ENCODE measurements at places on chromosomes 7 and 10.

DNA sequence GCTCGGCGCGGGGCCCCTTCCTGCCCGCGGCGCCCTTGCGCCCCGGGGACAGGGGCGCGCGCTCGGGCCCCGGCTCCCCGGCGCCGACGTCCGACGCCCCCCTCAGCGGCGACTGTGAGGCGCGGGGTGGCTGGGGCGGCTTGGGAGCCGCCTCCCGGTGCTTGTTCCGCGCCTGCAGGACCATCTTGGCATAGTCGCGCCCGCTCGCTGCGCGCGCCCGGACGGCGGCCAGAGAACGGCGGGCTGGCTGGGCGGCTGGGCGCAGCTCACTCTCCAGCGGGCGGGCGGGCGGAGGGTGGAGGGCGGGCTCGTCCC is at the start of gene DPY19L1:
Gene DPY19L1 (minus strand): TSS at position 275 of the 315 bp plus-strand sequence. CDS start 91 bp downstream, at position 184.
- DNase-seq = no peak

- DNase-seq = no peak
Observed at GRCh38 chr7:81503336-81503735, 266.5 kb downstream of the HGF start.

GRCh38 chr7:113770146-113770738 is 148.6 kb downstream of the PPP1R3A start:
- no peak for DNase-seq

DNA sequence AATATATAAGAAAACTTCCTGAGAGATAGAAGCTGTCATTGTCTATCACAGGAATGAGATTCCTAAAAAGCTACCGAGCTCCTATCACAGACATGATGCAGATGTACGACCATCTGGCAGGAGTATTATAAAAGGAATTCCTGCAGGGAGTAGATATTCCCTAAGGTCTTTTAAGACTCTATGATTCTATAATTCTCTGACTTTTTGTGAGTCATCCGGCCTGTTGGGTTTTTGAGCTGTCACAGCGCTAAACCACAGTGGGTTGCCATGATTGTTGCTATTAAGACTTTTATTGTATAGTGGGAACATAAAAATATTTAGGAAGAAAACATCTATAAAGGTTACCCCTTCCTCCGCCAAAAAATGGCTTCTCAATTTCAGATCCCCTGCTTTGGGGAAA is 223.4 kb downstream of the BMPER start:
- DNase-seq = peak; percentile 82

DNA sequence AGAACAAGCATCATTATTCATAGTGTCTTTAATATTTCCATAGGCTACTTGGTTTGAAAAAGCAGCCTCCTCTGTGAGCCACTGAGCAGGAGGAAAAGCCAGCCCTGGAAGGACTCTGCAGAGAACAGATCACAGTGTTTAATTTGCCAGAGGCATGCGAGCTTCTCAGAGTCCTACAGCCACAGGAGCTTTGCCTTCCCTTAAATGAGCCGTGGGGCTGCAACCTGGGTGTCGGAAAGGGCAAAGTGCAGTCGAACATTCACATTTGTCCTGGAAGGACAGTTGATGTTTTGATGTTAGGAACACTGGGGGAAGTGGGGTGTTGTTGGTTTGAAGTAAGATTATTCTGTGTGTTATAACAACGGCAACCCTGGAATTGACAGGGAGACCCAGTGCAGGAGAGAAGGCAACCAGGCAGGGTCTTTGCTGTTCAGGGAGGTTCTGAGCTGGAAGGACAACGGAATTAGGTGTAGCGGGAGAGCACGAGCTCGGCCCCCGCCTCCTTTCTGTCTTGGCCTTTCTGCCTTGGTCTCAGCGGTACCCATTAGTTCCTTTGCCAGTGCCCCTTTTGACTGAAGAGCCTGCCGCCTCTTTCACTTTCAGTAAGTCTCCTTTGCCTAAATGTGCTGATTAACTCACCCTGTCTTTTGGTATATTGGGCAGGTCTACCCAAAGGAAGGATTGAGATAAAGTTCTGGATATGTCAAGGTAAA is 192.3 kb upstream of the PITRM1 start:
- DNase-seq = no peak

- DNase-seq = no peak
Observed at GRCh38 chr10:35178331-35178730, 51.7 kb downstream of the CREM start.

GRCh38 chr7:86647385-86648094 is 3.8 kb downstream of the GRM3 start:
- DNase-seq = no peak

DNA sequence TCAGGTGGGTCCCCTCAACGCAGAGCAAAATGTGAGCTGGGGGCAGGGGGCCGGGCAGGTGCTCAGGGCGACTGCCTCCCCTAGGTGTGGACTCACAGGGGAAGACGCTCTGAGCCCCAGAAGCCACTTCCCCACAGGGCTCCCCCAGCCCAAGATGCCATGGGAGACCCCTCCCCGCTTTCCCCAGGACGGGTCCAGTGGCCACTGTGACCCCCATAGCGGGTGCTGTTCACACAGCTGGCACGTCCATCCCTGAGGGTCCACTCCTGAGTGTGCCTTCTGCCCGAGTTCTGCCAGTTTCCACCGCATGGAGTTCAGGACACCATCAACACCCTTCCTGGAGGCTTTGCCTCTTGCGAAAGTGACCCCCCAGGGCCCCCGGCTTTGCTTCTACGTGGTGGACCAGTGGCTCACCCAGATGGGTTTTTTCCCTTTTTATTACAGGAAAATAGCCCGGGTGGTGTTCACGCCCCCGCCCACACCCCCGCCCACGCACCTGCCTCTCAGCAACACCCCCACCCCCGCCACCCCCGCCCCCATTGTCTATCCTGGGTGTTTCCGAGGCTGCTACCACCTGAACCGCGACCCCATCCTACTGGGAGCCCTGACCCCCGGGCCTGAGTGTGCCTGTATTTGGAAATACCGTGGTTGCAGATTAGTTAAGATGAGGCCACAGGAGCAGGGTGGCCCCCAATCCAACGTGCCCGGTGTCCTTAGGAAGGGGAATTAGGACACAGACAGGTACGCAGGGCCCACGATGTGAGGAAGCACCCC is 32.0 kb downstream of the ADAP1 start:
- DNase-seq = no peak

DNA sequence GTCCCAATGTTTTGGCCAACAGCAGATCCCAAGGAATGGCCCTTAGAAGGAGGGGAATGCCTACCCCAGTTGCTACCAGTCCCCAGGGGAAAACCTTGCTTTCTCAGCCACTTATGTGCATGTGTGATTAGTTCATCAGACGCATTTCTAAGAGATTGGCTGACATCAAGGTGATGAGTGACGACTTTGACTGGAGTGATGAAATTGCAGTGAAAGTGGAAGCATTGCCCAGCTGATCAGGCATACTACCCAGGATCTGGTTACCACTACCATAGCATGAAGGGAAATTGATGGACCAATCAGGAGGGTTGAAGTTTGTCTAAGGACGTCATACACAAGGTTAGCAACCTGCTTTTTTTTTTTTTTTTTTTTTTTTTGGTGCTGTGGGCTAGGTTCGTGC is 90.3 kb upstream of the ELMO1 start:
- DNase-seq = no peak

DNA sequence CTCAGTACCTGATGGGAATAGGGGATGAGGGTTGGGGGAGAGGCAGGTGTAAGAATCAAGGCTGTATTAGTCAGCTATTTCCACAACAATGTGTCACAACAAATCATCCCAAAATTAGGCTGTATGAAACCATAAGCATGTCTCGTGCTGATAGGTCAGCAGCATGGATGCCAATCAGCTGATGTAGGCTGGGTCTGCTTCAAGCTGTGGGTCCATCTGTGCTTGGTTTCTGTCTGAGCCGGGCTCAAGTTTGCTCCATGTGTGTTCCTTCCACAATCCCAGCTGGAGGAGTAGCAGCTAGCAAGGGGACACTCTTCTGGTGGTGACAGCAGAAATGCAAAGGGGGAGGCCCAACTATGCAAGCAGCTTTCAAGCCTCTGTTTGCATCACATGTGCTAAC is 97.9 kb upstream of the ZNF746 start:
- no peak for DNase-seq

- no peak for DNase-seq
Observed at GRCh38 chr7:158642149-158642548, 54.5 kb upstream of the PTPRN2 start.

DNA sequence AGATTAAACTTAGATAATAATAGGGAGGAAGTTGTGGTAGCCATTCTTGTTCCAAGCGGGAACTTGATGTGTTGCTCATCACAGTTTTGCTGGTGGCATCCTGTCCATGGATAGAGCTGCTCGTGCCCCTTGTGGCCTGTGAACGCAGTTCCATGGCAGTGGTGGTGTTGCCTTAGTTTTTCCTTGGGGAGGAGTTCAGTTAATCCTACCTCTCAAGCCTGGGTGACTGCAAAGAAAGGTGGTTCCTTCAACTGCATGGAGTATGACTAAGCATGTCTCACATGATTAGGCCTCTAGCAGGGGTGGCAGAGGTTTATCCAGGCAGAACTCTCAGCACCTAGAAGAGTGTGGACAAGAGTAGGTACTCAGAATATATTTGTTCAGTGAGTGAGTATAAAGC is 99.7 kb downstream of the MAPK8 start:
- DNase-seq = peak; percentile 88

DNA sequence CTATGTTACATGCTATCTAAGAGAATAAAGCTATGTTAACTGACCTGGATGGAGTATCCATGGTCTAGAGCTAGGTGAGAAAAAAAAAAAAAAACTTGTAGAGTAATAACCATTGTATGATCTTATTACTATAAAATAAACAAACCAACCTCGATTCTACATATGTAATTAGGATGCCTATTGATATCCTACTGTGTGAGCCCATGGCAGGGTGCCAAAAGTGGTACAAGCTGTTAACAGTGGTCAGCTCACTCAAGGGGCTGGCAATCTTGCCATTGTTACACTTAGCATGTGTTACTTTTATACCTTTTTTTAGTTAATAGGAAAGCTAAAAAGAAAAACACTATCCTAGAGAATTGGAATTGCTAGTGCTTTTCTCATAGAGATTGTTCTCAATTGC is 13.5 kb upstream of the IL6 start:
- DNase-seq = no peak

DNA sequence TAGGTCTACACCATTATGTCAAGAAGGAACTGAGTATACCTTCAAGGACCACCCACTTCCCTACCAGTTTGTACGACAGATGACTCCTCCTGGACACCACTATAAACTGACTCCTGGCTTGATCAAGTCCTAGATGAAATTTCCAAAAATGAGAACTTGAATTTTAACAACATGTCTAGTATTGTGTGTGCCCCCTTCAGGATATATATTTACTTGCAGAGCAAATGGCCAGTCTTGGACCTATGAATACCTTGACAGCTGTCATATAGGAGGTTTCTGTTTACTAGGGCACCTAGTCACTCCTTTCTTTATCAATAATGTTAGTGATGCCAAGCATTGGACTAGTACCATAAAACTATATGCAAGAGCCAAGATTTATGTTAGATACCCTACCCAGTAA is 94.1 kb upstream of the TMEM26 start:
- peak; percentile 4 for DNase-seq

DNA sequence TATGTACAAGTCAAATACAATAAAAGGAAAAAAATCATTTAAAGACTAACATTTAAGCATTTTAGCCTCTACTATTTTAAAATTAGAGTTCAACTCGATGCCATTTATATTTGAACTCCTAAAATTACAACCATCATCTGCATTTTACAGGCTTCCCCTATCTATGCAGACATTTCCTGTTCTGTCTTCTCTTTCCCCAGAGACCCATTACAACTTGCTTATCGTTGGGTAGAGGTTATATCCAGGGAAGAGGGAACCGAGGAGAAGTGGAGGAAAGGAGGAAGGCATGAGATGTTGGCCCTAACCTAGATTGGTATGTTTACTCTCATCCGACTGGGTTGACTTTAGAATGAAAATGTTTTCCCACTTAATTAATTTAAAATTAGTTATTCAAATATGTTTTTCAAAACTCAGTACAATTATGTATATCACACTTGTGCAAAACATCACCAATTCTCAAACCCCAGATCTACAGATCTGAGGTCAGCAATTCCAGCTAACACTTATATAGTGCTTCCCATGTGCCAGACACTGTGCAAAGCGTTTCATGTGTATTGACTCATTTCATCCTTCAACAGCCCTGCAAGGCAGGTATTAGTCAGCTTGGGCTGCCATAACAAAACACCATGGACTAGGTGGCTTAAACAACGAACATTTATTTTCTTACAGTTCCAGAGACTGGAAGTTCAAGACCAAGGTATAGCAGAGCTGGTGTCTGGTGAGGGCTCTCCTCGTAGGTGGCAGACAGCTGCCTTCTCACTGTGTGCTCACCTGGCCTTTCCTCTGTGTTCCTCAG is 27.3 kb upstream of the HERPUD2 start:
- DNase-seq = no peak

DNA sequence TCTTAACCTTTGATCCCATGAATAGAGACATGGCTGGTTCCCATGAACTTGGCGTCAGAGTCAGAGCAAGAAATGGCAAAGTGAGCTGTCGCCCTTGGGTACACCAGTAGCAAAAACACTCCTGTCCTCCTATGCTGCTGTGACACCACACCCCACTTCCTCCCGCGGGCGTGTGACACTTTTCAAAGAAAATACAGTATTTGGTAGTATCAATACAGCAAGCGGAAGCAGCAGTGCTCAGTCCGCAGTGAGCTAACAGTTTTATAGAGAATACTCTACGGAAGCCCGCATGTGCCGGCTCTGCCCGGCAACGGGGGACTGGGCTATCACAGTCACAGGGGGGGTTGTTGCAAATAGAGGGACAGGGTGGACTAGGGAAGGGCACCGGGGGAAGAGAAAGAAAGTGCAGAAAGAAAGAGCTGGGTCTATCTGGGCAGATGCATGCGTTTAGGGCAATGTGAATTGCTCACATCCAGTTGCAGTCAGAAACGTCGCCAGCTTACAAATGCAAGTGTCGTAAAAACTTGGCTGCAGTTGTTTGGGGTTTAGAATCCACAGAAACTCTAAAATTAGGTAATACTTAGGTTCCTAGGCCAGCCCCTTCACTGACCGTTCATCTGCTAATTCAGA is 49.8 kb downstream of the PRKCQ start:
- DNase-seq = no peak

Measured in ELR (cell line).